ENCODE measurements at places on chromosomes 13 and 19.

DNA sequence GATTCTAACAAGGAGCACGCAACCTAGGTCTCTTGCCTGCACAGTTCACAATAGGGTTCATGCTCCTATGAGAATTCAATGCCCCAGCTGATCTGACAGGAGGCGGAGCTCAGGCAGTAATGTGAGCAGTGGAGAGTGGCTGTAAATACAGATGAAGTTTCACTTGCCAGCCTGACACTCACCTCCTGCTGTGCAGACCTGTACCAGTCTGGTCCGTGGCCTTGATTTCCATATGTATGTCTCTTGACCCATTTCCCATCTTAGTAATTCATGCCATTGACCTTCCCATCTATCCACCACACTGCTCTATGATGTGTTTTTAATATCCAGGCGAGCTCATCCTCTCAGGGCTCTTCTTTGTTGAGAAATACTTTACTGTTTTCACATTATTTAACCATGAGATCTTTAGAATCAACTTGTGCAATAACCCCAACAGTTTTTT is 95.2 kb downstream of the LRCH1 start:
- DNase-seq, result no peak

- no peak for DNase-seq
Measured at GRCh38 chr13:100362781-100363180, 225.8 kb downstream of the GGACT start.

DNA sequence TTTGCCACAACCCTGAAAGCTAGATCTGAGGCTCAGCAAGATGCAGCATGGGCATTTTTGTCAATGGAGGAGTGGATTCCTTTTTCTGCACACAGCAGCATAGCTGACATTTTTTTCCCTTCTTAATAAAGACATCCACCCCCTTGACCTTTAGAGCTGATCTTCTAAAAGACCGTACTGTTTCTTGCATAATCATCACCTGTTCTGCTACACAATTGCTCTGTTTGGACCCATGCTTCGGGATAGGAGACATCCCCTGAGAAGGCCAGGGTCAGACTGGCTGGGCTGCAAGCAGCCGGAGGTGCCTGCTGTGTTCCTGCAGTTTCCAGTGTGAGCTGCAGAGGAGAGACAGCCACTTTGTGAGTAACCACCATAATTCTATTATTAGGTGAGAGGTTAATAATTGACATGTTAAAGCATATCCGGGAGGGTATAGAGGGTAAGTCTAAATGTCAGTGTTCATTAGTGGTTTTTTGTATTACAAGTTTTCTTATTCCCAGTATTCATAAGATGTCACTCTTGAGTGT is 108.5 kb upstream of the C1QTNF9B start:
- DNase-seq, result no peak

GRCh38 chr19:29119590-29119989 is 93.4 kb downstream of the UQCRFS1 start:
- no peak for DNase-seq

DNA sequence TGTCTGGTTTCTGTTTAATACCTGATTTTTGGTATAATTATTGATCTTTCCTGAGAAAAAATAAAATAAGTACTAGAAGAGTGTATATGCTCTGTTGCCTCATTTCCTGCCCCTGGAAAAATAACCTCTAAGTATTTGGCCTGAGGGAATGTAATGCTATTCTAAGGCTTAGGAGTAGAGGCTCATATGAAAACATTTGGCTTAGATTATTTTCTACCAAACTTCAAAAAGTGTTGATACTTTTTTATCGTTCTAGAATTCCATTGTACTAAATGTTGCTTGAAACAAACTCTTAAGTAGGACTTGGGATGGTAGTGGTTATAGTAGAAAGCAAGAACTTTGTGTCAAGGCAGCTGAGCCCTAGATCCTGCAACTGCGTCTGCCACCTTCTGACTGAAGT is 57.8 kb downstream of the COG3 start:
- no peak for DNase-seq

DNA sequence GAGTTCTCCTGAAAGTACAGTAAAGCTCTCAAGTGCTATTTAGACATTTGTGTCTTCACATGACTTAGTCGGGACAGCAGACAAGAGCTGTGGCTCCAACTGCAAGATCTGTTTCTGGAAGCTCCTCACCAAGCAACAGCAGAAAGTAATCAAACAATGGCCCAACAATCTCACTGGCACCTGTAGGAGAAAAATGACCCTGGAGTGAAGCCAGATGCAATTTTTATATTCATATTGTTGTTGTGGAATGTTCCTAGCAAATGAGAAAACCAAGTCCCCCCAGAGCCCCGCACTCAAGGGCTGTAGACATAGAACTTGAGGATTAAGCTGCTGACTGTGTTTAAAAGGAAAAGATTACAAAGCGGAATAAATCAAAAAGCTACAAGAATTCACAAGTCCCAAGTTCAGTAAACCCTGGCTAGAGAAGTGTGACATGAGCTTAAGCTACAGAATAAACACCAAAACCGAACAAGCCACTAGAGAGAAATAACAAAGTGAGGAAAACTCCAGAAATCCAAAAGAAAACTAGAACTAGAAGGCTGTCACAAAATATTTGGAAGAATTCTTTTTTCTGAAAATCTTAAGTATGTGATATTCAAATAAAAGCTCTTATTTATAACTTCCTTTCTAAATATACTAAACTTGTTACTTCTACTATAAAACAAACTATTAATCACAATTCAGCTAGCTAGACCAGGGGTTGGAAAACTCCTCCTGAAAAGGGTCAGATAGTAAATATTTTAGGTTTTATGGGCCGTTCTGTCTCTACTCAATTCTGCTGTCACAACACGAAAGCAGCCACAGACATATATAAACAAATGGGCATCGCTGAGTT is 454.5 kb downstream of the SUCLA2 start:
- DNase-seq, result no peak

DNA sequence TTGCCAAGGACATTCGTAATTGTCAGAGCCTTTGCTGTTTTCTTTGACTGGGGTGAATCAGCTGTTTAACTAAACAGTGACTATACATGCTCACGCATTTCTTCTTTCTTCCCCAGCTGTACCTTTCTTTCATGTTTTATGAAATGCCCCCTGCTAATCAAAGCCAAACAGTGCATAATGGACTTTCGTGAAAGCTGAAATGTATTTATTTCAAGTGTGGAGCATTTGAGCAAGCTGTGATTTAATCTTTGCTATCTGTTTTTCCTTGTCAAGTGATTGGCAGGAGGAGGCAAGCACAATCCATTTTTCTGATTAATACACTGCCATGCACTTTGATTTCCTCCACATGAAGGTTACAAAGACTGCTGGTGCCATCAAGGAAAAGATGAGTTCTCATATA is 831.7 kb upstream of the SPRY2 start:
- no peak for DNase-seq

- DNase-seq, result no peak
Measured at GRCh38 chr19:39823686-39824085, 10.3 kb downstream of the DYRK1B start.

DNA sequence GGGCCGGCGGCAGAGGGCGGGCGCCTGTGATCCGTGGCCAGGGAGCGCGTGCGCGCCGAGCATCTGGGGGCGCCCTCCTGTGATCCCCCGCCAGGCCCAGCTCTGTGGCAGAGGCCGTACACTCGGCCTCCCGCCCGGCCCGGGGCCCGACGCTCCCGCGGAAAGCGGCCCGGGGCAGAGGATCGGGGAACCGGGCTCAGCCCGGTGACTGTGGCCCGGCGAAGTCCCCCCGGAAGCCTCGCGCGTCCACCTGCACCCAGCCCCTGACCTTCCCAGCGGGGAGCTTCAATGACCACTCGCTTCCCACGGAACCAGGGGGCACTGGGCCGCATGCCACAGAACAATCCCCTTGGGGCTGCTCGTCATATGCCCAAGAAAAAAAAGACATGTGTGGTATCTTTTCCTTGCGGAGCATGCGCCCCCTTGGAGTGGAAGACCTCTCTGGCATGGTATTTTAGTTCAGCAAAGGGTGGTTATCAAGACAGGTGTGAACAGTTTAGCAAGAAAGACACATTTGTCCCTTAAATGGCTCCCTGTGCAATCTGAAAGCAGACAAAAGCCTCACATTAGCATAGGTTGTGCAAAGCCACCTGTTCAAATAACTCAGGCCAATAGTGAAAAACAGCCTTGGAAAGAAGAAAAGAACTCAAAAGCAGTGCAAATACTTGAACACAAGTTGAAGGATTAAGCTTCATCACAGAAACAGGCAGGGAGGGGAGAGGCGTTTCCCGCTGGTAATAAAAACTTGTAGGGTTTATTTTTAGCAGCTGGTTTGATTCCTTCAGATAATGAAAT is 290.9 kb upstream of the SOX21 start:
- no peak for DNase-seq

DNA sequence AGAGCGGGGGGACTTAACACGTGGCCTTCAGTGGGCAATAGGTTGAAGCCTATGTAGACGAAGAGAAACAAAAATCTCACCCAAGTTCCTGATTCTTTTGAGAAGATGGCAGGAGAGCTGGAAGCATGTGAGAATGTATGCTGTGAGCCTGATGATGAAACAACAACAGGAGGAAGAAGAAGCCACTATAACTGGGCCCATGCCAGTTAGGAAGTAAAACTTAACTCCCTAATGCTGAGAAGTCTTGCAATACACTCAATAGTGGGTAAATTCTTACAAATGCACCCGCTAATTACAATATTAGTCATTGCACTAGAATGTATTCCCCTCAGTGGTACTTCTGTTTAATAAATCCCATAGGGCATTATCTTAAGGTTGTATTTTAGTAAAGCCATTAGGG is 9.1 kb downstream of the PCDH17 start:
- no peak for DNase-seq

DNA sequence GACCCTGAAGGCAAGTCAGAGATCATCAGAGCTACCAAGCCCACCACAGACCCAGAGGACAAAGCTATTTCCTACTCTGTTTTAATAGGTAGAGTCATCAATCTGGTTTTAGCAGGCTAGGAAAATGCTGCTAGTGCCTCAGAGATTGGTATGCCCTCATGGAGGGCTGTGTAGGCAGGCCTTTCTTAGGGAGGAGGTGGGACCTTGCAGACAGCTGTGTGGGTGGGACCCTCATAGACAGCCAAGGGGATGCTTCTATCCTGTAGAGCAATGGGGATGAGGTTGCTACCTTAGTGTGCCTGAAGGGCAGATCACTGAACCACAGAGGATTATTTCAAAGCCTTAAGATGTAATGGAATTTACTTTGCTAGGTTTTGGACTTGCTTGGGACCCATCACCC is 534.9 kb upstream of the KLF12 start:
- no peak for DNase-seq

DNA sequence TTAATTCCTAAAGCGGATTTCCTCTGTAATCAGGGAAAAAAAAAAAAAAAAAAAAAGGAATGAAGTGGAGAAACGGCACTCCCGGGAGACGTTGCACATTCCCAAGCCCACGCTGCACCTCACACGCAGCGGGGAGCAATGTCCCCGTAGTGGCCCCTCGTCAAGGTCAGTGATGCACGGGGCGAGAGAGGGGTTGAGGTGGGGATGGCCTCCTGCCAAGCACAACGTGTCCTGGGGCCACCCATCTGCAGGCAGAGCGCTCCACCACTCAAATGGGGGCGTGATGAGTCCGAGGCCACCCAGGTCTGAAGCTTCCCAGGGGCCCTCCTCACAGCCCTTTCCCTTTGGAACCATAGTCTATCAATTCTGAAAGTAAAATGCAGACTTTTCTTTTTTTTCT is 15.1 kb downstream of the PLK5 start:
- DNase-seq, result no peak

DNA sequence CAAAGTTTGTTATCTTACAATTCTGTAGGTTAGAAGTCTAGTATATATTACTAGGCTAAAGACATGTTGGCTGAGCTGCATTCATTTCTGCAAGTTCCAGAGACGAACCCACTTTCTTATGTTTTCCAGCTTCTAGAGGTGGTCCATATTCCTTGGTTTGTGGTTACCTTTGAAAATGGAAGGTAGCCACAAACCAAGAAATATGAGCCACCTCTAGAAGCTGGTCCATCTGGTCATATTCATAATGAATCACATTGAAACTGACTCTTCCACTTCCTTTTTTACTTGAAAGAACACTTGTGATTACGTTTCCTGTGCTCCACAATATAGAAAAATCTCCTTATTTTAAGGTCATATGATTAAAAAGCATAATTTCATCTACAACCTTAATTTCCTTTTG is 943.0 kb upstream of the PCDH9 start:
- no peak for DNase-seq

DNA sequence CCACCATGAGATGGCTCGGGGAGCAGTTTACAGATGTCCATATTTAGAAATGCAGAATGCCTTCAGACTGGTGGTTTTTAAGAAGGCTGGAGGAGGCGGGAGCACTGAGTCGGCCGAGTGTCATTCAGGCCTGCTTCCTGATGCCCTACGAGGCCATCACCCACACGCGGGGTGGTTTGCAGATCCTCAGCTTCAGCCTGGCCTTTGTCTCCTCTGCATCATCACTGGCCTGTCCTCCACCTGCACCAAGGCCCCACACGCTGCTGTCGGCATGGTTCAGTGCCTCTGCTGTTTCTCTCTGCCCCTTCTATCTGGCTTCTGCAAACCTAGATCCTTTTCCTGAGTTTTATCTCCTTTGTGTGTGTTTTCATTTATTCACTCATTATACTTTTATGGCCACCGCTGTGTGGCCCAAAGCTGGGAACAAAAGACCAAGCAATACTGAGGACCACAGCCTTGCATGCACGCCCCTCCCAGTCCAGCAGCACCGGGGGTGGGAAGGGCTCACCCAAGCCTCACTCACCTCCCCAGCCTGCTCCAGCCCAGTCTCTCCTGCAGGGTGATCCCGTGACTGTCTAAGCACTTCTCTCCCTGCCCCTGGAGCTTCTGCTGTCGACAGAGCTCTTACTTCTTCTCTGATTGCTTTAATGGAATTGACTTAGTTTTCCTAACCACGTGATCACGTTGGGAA is 240.8 kb downstream of the TEX29 start:
- DNase-seq, result no peak

- no peak for DNase-seq
Measured at GRCh38 chr19:13008926-13009787, 13.9 kb downstream of the NFIX start.

GRCh38 chr13:26551255-26551860 is 6.1 kb upstream of the WASF3 start:
- no peak for DNase-seq

- DNase-seq, result no peak
Measured at GRCh38 chr13:76813000-76813691, 73.1 kb downstream of the KCTD12 start.

GRCh38 chr13:83372786-83373185 is 509.5 kb downstream of the SLITRK1 start:
- DNase-seq, result no peak

- DNase-seq, result no peak
Measured at GRCh38 chr13:100983111-100983510, 308.5 kb upstream of the TMTC4 start.

DNA sequence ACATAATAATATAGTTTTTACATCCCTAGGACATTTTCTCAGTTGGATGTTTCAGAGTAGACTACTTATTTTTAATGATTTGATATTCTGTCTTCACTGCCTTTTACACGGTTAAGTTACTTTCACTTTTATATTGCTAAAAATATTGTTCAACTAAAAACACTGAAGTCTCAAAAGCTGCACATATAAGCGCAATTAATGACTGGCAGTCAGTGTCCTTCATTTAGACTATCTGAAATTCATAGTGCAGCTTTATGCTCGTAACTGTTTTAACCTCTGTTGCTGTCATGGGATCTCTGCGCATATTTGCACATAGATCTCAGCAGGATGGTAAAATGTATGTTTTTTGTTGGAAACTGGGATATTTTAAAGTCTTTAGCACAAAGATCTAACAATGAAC is 864.3 kb downstream of the SLITRK6 start:
- DNase-seq, result no peak
